ENCODE measurements at places on chromosomes 1 and 21.

DNA sequence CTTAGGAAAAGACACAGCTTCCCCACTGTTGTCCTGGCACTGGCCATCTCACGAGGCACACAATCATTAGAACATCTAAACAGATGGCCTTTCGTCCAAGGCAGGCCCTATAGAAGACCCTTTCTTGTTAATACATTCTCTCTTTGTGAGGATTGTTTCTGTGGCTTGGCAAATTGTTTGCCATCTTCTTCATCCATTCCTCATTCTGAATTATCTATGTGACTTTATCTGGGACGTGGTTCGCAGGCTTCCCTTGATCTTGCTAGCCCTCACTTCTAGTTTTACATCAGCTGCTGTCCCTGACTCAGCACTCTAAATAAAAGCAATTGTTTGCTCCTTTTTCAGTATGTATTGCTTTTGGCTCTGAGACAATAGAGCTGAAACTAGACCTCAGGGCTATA lies 101.1 kb upstream of the ZC3H11B start:
- DNase-seq: no peak

GRCh38 chr1:6688001-6688400 lies 13.6 kb downstream of the DNAJC11 start:
- no peak for DNase-seq

- DNase-seq: no peak
Observed at GRCh38 chr1:166384948-166385347, 218.1 kb upstream of the FAM78B start.

GRCh38 chr1:63917571-63918417 lies 144.0 kb downstream of the ROR1 start:
- no peak for DNase-seq

DNA sequence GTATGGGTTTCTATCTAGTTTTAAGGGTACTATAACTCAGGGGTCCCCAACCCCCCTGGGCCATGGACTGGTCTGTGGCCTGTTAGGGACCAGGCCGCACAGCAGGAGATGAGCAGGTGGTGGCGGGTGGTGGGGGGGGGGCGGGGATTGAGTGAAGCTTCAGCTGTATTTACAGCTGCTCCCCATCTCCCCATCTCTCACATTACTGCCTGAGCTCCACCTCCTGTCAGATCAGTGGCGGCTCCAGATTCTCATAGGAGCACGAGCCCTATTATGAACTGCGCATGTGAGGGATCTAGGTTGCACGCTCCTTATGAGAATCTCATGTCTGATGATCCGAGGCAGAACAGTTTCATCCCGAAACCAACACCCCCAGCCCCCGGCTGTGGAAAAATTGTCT lies 95.1 kb upstream of the SLC45A1 start:
- no peak for DNase-seq

- DNase-seq: no peak
Observed at GRCh38 chr1:145729196-145729595, 9.9 kb downstream of the CD160 start.

GRCh38 chr1:216111842-216112241 lies 311.4 kb downstream of the USH2A start:
- DNase-seq: no peak

DNA sequence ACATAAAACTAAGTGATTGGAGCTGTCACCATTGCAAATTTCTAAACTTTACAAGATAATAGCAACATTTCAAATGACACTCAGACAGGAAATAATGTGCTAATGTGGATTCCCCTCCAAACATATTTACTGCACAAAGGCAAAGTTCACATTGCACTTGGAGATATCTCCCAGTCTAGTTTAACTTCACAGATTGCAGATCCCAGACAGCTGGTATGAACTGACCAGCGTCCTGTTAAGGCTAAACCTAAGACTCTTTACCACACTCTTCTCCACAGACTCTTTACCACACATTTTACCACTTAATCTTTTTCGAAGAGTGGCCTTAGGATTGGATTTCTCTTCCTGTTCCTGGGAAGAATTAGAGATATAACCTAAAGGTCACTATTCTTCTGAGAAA lies 40.6 kb upstream of the HSD3B1 start:
- no peak for DNase-seq

- DNase-seq: no peak
Observed at GRCh38 chr1:241823925-241824324, 24.1 kb upstream of the EXO1 start.

DNA sequence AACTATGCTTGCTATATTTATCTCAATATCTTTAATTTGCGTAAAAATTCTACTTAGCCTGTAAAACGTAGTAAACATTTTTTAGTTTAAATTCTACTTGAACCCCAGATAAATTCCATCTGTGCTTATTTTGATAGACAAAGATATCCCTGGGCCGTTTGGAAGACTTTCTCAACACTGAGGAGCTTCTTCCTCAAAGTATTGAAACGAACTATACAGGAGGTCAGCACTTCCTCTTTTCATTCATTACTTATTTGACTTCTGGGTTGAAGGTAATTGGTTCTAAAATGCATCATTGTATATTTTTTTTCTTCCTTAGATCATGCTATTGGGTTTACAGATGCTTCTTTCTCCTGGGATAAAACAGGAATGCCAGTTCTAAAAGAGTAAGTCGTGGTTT lies 74.7 kb downstream of the HSPA13 start:
- DNase-seq: no peak

- DNase-seq: no peak
Observed at GRCh38 chr1:199447906-199448305, 579.6 kb upstream of the NR5A2 start.

GRCh38 chr1:66331658-66332547 lies 202.1 kb upstream of the SGIP1 start:
- no peak for DNase-seq

- DNase-seq: no peak
Observed at GRCh38 chr1:174021591-174022079, 522 bp downstream of the RC3H1 start.

DNA sequence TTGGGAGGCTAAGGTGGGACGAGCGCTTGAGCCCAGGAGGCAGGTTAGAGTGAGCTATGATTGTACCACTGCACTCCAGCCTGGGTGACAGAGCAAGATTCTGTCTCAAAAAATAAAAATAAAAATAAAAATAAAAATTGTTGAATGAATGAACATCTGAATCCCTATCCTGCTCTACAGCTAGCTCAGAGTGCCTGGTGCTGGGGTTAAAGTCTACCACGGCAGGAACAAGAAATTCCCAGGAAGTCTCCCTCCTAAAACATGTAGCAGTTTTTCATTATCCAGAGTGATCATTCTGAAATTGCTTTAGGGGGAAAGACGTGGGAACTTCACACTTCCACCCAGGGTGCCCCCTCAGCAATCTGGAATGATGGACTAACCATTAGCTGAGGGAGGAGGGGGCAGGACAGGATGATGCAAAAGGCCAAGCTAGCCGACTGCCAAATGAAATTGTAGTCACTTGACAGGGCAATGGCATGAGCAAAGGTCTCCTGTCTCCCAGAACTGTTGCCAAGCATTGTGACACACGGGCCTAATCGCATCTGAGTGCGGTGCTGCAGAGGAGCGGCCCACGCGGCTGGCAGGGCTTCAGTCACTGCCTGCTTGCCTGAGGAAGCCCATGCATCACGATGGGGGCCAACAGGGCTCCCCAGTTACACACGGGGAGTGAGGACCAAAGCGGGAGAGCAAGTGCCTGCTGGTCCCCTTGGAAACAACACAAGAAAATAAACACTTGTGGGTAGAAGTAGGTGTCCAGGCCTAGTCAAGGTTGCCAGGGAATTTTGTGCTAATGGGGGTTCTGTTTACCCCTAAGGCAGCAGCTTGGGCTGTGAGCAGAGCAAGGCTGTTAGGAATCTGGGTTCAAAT lies 85.7 kb downstream of the NENF start:
- no peak for DNase-seq

DNA sequence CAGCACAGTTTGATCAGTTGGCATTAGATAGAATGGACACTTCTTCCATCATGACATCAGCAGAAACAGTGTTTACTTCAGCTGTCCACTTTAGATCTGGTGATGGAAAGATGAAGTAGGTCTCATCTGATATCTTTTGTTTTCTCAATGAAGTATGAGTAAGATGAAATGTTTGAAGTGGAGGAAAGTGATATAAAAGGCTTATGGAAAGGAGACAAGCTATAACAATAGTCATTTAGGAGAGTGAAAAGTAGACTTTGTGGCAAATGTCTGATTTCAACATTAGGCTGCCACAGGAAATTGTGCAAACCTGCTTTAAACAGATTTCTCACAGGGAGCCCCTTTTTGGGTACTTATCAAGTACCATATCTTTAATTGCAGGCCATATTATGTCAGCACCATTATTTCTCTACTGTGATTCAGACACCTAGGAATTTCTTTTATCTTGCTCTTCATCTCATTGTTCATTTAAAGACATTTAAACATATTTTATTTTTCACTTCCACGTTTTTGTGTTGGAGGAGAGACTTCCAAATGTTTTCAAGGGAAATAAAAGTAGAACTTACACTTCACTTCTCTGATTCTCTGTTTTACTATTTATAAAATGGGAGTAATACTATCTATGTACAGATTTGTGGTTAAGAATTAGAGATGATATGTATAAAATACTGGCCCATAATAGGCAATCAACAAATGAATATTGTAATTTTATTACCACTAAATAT lies 18.1 kb downstream of the PDC start:
- no peak for DNase-seq

GRCh38 chr1:99264201-99265021 lies at the start of gene PLPPR4:
Gene PLPPR4, plus strand, starts transcription at chr1:99264492. Its CDS starts 102 bp downstream, at chr1:99264594.
- DNase-seq: no peak

DNA sequence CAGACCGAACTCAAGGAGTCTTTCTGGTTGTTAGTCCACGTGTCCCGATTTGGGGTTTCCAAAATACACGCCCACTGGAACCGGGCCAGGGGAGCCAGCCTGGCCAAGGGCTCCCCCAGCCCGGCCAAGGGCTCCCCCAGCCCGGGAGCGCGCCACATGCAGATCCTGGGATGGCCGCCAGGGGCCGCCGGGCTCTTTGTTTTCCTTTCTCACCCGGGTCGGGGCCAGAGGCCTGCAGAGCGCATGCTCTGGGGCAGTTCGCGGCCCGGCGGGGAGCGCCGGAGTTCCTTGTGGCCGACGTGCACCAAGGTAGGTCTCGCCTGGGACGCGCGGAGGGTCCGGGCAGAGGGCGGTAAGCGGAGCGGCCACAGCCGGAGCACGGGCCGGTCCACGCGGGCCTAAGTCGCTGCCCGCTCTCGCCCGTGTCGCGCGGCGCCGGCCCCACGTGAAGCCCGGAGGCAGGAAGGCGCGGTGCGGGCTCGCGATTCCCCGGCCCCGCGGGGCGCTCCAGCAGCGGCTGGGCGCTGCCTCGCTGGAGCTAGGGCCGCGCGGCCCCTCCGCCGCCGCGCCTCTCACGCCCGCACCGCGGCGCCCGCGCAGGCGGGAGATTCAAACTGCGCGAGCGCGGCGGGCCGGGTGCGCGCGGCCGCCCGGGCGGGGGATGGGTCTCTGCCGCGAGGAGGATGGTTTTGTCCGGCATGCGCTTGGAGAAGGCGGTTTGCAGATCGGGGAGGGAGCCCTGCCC lies 12.3 kb downstream of the RCC1 start:
- peak; percentile 78 for DNase-seq

- DNase-seq: no peak
Observed at GRCh38 chr1:204161609-204162493, 4.3 kb downstream of the REN start.

DNA sequence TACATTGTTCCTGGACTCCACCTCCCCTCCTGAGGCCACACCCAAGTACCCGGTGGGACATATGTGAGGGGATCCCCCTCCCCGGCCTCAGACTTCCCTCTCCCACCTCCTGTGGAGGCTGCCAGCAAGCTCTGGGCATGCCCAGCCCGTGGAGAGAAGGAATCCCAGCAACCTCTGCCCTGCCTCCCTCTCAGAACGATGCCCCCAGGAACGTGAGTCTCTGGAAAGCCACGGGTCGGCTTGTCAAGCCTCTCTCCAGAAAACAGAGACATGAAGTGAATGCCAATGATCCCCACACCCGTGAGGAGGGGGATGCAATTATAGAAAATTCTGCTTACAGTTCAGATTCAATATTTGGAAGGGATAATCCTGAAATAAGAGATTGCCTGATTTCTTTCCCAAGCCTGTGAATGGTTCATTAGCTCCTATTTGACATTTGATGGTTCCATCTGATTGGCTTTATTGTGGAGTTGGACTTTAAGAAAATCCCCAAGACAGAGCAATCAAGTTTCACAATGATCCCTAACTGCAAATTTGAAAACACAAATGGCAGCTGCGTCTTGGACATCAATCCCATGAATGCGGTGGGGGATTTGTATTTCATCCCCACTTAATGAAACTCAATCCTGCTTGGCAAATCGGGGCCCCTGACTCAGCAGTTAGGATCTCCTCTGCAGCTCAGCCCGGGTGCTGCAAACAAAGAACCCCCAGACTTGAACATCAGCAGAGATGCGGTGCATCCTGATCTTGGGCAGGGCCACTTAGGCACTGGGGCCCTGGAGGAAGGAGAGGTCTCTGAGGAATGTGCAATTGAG lies 9.1 kb upstream of the GUCA2B start:
- no peak for DNase-seq

- DNase-seq: no peak
Observed at GRCh38 chr1:55412060-55412459, 196.9 kb upstream of the USP24 start.

- DNase-seq: no peak
Observed at GRCh38 chr1:204931768-204932572, 61.3 kb downstream of the NFASC start.

- no peak for DNase-seq
Observed at GRCh38 chr1:108011295-108011694, 46.3 kb upstream of the VAV3 start.

DNA sequence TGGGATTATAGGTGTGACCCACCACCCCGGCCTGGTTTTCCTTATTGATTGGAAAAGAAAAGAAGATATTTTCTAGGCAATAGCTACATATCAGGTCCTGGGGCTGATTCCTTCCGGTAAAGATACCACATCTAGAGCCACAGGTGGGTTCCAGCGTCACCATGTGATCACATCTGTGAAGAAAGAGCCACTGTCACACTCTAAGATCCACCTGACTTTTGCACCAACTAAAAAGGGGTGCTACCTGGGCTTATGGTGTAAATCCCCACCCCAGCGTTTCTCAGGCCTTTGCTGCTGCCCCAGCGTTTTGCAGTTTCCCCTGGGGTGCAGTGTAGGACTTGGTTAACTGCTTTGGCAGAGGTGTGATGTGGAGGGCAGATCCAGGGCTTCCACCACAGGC lies 22.3 kb upstream of the PDE9A start:
- DNase-seq: no peak

- no peak for DNase-seq
Observed at GRCh38 chr1:235649368-235650163, at the start of gene GNG4. Gene GNG4, minus strand, starts transcription at chr1:235649784. Its CDS starts 65,946 bp downstream, at chr1:235583838.

GRCh38 chr1:204377800-204378668 lies 18.3 kb upstream of the PLEKHA6 start:
- DNase-seq: no peak

DNA sequence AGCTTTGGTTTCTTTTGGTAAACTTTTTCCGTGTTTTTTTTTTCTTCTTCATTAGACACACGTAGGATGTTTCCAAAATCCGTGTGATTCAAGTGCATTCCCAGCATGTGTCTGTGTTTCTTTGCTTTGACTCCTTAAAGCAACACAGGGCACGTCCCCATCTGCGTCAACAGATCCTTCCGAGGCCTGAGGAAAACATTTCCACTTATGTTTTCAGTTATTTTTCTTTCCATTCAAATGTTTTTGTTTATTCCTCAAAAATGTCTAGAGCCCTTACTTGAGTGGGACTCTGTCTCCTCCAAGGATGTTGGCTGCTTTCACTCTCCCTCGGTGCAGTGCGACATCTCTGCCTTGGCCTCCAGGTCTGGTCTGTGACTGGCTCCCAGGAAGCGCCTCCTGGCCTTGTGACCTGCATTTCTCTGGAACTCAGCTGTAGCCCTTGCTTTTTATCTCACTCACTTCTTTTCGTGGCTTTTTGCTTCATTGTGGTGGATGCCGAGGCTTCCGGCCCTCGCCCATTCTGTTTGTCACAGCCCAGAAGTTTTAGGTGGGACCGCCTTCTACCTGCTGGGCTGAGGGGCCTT lies 31.3 kb upstream of the SLC19A1 start:
- no peak for DNase-seq
